Stimulated activated CD8-positive, alpha-beta memory T cell treated with anti-CD3 and anti-CD28 coated beads, Interleukin-15, amount 100 ng/mL, for 4 hours (primary cell): ENCODE measurements at places on chromosomes 2 and 18.

- no peak for DNase-seq
Observed at GRCh38 chr2:133644846-133645245, 76.6 kb upstream of the NCKAP5 start.

DNA sequence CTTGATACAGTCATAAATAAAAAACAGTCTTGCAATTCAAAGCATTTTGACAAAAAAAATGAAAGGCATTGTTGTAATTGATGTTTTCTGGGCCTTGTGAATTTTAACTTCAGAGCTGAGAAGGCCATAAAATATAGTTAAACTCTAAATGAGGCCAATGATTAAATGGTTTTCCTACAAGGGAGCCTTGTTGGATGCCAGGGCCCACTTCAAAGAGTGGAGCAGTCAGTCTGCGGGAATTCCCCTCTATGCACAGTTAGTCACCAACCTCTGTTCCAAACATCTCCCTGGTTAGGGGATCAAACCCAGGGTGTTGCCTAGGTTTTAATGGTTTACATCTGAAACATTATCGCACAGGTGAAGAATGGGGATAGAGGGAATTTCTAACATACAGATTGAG, 143.4 kb downstream of the NCKAP5 start:
- no peak for DNase-seq

- no peak for DNase-seq
Observed at GRCh38 chr18:43080671-43081070, 34.8 kb downstream of the RIT2 start.

- no peak for DNase-seq
Observed at GRCh38 chr18:44507729-44508325, 172.9 kb upstream of the SETBP1 start.

DNA sequence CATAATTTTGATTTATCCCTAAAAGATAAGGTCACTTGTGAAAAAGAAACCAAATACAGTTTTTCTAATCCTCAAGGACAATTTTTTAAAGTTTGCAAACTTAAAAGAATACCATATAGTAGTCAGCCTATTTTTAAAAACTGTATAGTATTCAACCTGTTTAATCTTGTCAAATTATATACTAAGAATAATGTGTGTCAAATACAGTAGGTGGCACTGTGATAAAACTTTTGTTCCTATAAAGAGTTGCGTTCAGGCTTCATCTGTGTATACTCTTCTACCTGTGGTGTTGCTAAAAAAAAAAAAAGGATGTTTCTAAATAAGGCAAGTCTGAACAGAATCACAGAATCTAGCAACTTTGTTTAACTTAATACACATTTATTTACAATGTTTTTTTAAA, 68.6 kb downstream of the CCDC138 start:
- no peak for DNase-seq

GRCh38 chr2:161115605-161116380, 44.4 kb upstream of the TANK start:
- no peak for DNase-seq

DNA sequence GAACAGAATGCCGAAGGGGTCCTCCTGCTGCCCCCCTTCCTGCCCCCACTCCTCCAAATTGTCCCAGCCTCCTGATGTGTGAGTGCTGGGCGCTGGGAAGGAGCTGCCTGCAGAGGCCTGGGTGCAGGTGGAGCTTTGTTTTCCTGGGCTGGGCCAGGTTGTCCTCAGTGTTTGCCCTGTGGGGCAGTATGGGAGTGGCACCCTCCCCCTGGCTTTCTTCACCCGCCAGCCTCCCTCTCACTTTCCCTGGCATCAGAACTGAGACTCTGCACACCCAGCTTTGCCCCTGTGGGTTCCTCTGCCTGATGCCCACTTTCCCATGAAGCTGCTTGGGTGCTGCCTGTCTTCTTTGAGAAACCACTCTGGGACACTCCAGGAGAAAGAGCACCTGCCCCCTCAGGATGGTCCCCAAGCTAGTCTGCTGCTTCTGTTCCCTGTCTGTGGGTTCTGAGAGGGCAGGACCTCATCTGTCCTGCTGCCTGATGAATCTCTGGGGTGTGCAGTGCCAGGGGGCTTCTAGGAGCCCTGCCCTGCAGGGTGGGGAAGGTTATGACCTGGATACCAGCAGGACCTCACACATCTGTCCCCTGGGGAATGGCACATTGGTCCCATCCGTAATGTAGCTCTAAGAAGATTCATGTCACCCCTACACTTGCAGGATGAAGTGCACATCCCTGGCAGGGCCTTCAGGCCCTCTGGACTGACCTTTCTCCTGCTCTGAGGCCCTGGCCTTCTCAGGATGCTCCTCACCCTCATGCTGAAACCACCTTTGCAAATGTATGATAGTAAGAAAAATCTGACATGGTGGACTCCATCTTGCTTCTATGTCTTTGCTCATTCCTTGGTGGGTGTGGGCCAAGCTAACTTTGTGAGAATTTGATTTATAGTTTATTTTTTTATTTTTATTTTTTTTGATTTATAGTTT, 146.8 kb upstream of the HS6ST1 start:
- DNase-seq: no peak
